ENCODE measurements at places on chromosomes 4 and X. TPM values are rescaled to one million over a fixed set of nuclear protein-coding genes. Genes with fewer than 3 reads are reported as not detected.

DDX3X gene
- 132 TPM for polyA plus RNA-seq

TXK gene
- polyA plus RNA-seq = not detected

TIGD4 gene
- not detected for polyA plus RNA-seq

ARSJ gene
- 7.7 TPM for polyA plus RNA-seq

PLAC8 gene
- 0.70 TPM for polyA plus RNA-seq

NAA11 gene
- 1.1 TPM for polyA plus RNA-seq

SCD5 gene
- 12.1 TPM for polyA plus RNA-seq

TLR3 gene
- 1.5 TPM for polyA plus RNA-seq

UGT2B17 gene
- polyA plus RNA-seq = not detected

RBMXL3 gene
- polyA plus RNA-seq = not detected

CLNK gene
- not detected for polyA plus RNA-seq

IL15 gene
- 12.7 TPM for polyA plus RNA-seq

UGT8 gene
- 0.41 TPM for polyA plus RNA-seq

PAGE5 gene
- polyA plus RNA-seq = not detected

PDE6B gene
- polyA plus RNA-seq = 19.1 TPM

HMGN5 gene
- 6.6 TPM for polyA plus RNA-seq

FREM3 gene
- 0.90 TPM for polyA plus RNA-seq

Data from muscle of arm (tissue), 14 donors.